ENCODE measurements at places on chromosomes 12 and 14.

- no peak for DNase-seq
Measured at GRCh38 chr12:75439048-75439447, 41.5 kb upstream of the GLIPR1 start.

GRCh38 chr12:92553389-92553788, 149.4 kb upstream of the PLEKHG7 start:
- DNase-seq, result no peak

- no peak for DNase-seq
Measured at GRCh38 chr12:22029991-22030390, 16.0 kb upstream of the CMAS start.

DNA sequence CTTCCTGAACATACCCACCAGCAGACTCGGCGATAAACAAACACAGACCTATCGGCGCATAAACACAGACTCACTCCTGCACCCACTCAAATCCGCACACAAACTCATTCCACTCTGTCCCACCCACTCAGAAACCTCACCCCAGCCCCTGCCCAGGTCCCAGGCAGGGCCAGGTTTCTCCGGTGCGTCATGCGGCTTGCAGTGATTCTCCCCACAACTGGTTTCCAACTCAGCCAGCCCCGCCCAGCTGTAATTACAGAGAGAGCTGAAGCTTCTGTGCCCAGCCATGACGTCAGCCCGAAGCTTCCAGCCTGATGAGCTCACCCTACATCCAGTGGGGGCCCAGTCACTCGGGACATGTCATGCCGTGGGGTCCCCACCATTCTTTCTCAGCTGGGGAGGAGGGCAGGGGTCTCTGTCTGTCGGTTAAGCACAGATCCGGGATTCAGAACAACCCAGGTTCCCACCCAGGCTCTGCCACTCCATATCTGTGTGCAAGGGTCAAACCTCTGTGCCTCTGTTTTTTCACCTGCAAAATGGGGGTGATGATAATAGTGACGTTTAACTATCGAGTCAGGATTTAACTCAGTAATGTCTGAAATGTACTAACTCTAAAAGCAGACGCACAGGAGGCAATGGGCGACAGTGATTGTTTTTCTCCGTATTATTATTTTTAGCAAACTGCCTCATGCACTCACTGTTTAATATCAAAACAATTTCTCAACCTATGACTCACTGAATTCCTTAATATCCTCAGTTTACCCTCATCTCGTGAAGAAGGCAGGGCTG, 2.3 kb upstream of the HSPB8 start:
- no peak for DNase-seq

DNA sequence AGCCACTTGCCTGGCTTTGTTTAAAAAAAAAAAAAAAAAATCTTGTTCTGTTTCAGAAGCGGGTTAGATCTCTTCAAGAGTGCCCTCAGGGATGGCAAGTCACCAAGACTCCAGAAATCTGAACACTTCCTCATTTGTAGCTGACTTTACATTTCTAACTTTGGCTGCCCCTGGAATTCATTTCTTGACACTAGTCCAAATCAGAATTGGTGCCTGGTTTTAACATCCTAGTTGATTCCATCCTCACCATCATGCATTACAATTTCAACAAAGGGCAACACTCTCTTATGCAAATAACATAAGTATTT, 295.5 kb downstream of the RMST start:
- DNase-seq, result no peak

GRCh38 chr12:3196488-3196887, 119.3 kb downstream of the TSPAN9 start:
- no peak for DNase-seq
